ENCODE measurements at places on chromosomes 1 and 21. TPM values are rescaled to one million over a fixed set of nuclear protein-coding genes. Genes with fewer than 3 reads are reported as not detected.
A peak's percentile ranks its signal among the peaks of the same experiment; 100 is the strongest.

CFAP126 gene
- not detected for total RNA-seq

C1QB gene
- total RNA-seq = not detected

FALEC gene
- not detected for total RNA-seq

CLDN17 gene
- not detected for total RNA-seq

RIPPLY3 gene
- total RNA-seq = not detected

EIF4G3 gene
- total RNA-seq = 29.2 TPM

CHI3L1 gene
- total RNA-seq = 0.28 TPM

ARHGEF16 gene
- not detected for total RNA-seq

DNA sequence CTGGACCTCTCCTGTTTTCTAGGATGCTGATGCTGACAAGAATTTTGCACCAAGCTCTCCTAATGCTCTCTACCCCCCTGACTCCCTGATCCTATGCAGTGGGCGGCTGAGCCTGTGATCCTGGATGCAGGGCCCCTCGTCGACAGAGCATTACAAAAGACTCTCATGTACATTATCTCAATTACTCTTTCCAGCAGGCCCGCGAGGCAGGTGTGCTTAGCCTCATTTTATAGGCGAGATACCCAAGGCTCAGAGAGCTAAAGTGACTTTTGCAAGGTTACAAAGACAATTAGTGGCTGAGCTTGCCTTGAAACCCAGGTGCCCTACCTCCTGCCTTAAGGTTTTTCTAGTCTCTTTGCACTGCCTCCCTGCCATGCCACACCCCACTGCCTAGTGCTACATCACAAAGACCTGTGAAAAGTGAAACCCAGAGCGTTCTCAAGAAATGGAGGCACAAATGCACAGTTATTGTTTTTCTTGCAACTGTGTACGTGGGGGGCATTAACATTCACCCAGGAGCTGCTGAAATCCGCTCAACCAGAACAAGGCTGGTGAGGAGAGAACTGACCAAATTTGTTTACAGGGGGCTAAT, 10.0 kb upstream of the C8A start:
- H3K27ac ChIP-seq = no peak overlapping the region
- H3K4me3 ChIP-seq = no peak overlapping the region
- no peaks in the 10 kb centered on the region for H3K4me1 ChIP-seq
- no peaks in the 10 kb centered on the region for H3K27me3 ChIP-seq
- no peak for DNase-seq
- no peaks in the 10 kb centered on the region for H3K36me3 ChIP-seq

DNA sequence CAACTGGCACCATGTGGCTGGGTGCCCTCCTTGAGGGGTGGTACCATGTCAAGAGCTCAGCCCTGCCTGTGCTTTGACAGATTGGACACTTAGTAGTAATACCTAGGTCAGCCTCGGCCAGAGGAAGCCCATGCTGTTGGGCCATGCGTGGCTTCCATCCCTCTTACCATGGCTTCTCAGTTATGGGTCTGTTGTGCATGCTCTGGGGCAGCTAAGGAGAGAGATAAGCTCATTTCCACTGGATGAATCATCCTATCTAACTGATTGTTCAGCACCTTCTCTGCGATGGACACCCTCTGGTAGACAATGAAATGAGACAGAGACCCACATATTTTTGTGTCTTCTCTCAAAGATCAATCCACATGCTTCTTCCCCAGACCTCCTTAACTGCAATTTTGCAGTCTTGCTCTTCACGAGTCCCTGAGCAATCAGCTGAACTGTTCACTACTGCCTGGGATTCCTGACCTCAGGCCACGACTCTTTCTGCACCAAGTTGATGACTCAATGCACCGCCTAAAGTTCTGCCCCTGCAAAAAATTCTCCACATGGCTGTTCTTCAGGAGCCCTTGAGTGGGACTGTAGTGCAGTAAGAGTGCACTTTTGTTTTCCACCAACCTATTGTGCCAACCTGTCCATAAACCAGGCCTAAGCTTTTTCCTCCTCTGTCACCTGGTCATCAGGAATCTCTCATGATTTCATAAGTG, 6.9 kb upstream of the TRIM62 start:
- peaks cover 5% of the 10 kb centered on the region for H3K4me1 ChIP-seq
- peak; percentile 42 for DNase-seq
- no peak overlapping the region for H3K27ac ChIP-seq

DNA sequence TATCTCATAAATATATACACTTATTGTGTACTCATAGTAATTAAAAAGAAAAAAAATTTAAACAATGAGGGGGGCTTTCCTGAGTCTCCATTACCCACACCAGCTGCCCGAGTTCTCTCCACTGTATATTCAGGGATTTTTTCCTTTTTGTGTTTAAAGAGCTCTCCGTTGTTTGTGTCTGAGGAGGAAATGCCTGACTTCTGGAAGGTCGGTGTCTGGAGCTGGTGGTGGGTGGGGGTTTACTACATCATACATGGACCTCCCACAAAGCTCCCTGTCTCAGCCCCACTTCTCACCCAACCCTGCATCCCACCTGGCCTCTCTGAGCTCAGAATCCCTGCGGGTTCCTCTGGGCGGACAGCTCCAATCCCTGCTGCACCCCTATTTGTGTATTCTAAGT, 64.1 kb upstream of the ETV3 start:
- no peaks in the 10 kb centered on the region for H3K4me1 ChIP-seq
- no peak overlapping the region for H3K4me3 ChIP-seq
- DNase-seq = no peak
- H3K36me3 ChIP-seq = no peaks in the 10 kb centered on the region
- peaks cover 8% of the 10 kb centered on the region for H3K27me3 ChIP-seq
- no peak overlapping the region for H3K27ac ChIP-seq

DNA sequence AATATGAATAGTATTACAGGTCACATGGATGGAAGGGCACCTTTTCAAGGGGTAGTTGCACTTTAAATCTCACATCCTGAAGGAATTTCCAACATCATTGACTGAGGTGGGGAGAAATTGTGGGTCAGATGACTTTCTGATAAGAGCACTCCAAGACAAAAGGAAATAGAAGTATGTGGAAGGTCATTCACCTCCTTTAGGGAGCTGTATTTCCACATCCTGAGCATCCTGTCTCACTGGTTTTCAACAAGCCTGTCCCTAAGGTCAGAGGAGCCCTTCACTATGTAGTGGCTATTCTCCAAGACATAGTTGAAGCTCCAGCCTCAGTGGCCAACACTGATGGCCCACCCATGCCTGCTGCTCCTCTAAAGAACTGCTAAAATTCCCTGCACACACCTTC, 76.5 kb downstream of the ATP1A1 start:
- no peak overlapping the region for H3K27ac ChIP-seq
- H3K4me3 ChIP-seq = no peak overlapping the region
- no peaks in the 10 kb centered on the region for H3K4me1 ChIP-seq
- H3K36me3 ChIP-seq = no peaks in the 10 kb centered on the region
- DNase-seq = no peak
- peaks cover 12% of the 10 kb centered on the region for H3K27me3 ChIP-seq

- H3K27ac ChIP-seq = no peak overlapping the region
- H3K36me3 ChIP-seq = no peaks in the 10 kb centered on the region
- H3K4me3 ChIP-seq = no peak overlapping the region
Observed at GRCh38 chr1:77014073-77014788, 147.0 kb downstream of the ST6GALNAC5 start.

- no peak for DNase-seq
- H3K36me3 ChIP-seq = no peaks in the 10 kb centered on the region
- 0 out of 2 replicates have a peak, but pooled peaks cover 2% of the 10 kb centered on the region for H3K4me1 ChIP-seq
Observed at GRCh38 chr1:10019561-10019960, 13.2 kb upstream of the UBE4B start.

- H3K4me1 ChIP-seq = no peaks in the 10 kb centered on the region
- DNase-seq = peak; percentile 49
- H3K36me3 ChIP-seq = no peaks in the 10 kb centered on the region
- no peaks in the 10 kb centered on the region for H3K27me3 ChIP-seq
- no peak overlapping the region for H3K27ac ChIP-seq
Observed at GRCh38 chr1:221921936-221922335, 180.0 kb upstream of the DUSP10 start.

- H3K36me3 ChIP-seq = no peaks in the 10 kb centered on the region
- H3K27ac ChIP-seq = no peak overlapping the region
- H3K4me1 ChIP-seq = peaks cover 4% of the 10 kb centered on the region
- peaks cover 2% of the 10 kb centered on the region for H3K27me3 ChIP-seq
Observed at GRCh38 chr1:53582211-53583020, 123.2 kb downstream of the DMRTB1 start.

GRCh38 chr21:31358158-31358557, 14.1 kb upstream of the TIAM1 start:
- no peak overlapping the region for H3K27ac ChIP-seq
- DNase-seq = no peak

DNA sequence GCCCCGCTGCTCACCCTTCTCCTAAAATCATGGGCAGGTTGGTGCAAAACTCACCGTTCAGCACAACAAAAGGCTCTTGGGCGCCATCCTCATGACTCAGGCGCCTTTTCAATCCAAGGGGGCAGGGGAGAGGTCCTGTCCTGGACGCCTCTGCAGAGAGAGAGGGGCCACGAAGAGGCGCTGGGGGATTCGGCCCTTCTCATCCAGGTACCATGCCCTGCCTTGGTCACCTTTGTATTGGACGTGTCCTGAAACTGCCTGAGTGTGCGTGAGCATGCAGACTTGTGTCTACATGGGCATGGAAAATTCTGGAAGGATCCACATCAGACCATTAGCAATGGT, 53.5 kb downstream of the SLC37A1 start:
- H3K27me3 ChIP-seq = peaks cover 11% of the 10 kb centered on the region
- H3K36me3 ChIP-seq = no peaks in the 10 kb centered on the region
- no peak overlapping the region for H3K4me3 ChIP-seq
- no peak for DNase-seq
- no peaks in the 10 kb centered on the region for H3K4me1 ChIP-seq

GRCh38 chr1:147581459-147581858, 40.2 kb downstream of the BCL9 start:
- 0 out of 2 replicates have a peak, but pooled peaks cover 1% of the 10 kb centered on the region for H3K27me3 ChIP-seq
- peaks cover 6% of the 10 kb centered on the region for H3K4me1 ChIP-seq
- H3K36me3 ChIP-seq = no peaks in the 10 kb centered on the region
- no peak overlapping the region for H3K4me3 ChIP-seq
- no peak for DNase-seq

GRCh38 chr1:157047062-157047410, 1.5 kb upstream of the ARHGEF11 start:
- no peak overlapping the region for H3K27ac ChIP-seq
- H3K27me3 ChIP-seq = peaks cover 12% of the 10 kb centered on the region
- no peak for DNase-seq
- H3K36me3 ChIP-seq = no peaks in the 10 kb centered on the region
- peaks cover 10% of the 10 kb centered on the region for H3K4me1 ChIP-seq

DNA sequence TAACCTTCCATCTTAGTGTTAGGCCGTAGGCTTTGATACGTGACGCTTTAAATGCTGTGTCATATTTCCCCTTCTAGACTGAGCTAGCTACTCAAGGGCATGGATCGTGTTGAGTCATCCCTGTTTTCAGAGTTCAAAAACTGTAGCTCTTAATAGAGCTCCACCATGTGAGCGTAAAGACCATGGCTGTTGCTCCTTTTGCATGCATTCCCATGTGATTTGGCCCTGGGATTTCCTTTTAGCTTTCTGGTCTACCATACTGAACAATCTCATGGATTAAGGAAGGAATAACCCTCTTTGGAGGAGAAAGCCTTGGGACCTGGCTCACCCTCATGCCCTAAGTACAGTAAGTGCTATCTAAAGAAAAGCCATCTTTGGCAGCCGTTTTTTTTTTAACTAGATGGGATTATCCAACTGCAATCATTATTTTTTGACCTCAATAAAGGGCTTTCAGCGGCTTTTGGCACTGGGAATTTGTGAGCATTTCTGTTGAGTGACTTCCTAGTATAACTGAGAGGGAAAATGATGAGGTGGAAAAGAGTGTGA, 76.6 kb downstream of the PLPP3 start:
- H3K36me3 ChIP-seq = peaks cover 75% of the 10 kb centered on the region
- no peak overlapping the region for H3K4me3 ChIP-seq
- no peaks in the 10 kb centered on the region for H3K27me3 ChIP-seq
- peaks cover 5% of the 10 kb centered on the region for H3K4me1 ChIP-seq

DNA sequence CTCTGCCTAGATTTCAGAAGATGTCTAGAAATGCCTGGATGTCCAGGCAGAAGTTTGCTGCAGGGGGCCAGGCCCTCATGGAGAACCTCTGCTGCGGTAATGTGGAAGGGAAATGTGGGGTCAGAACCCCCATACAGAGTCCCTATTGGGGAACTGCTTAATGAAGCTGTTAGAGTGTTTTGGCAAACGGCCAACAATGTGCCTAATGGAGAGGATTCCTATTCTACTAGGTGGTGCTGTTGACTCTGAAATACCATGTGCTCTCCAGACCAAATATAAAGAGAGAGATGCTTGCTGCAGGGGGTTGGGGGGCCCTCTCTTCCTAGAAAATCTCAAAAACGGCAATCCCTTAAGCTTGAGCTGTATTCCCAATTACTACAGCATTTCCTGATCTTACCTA, 57.1 kb upstream of the DR1 start:
- no peak overlapping the region for H3K27ac ChIP-seq
- no peaks in the 10 kb centered on the region for H3K4me1 ChIP-seq
- DNase-seq = no peak
- no peak overlapping the region for H3K4me3 ChIP-seq
- no peaks in the 10 kb centered on the region for H3K27me3 ChIP-seq

- no peaks in the 10 kb centered on the region for H3K27me3 ChIP-seq
- H3K4me1 ChIP-seq = peaks cover 12% of the 10 kb centered on the region
- DNase-seq = no peak
- H3K4me3 ChIP-seq = no peak overlapping the region
- no peak overlapping the region for H3K27ac ChIP-seq
Observed at GRCh38 chr1:184023171-184023570, 14.4 kb downstream of the COLGALT2 start.

DNA sequence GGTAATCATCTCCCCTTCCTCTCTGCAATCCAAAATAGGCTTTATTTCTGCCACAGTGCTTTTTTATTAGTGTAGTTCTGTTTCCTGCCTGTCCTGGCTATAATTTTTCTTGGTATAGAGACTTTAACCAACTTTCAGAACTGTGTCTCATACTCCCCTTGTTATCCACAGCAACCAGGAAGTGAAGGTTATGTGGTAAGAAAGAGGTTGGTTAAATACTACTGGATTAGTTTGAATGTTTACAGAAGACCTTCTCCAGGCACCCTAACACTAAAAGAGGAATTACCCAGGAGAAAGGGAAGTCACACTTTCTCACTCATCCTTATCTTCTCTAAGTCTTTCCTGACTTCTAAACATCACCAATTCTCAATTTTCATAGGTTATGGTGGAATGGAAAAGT, 17.8 kb upstream of the TNFSF4 start:
- no peaks in the 10 kb centered on the region for H3K36me3 ChIP-seq
- no peak overlapping the region for H3K4me3 ChIP-seq
- H3K4me1 ChIP-seq = no peaks in the 10 kb centered on the region
- no peak overlapping the region for H3K27ac ChIP-seq
- H3K27me3 ChIP-seq = no peaks in the 10 kb centered on the region

GRCh38 chr1:86621286-86621685, 74.4 kb downstream of the CLCA4 start:
- H3K36me3 ChIP-seq = no peaks in the 10 kb centered on the region
- no peak overlapping the region for H3K4me3 ChIP-seq
- H3K27me3 ChIP-seq = peaks cover 3% of the 10 kb centered on the region
- DNase-seq = no peak
- no peaks in the 10 kb centered on the region for H3K4me1 ChIP-seq

GRCh38 chr21:20943561-20943997, 54.6 kb upstream of the NCAM2 start:
- H3K36me3 ChIP-seq = no peaks in the 10 kb centered on the region
- H3K4me3 ChIP-seq = no peak overlapping the region
- DNase-seq = no peak

GRCh38 chr1:154975409-154976059, 1.1 kb downstream of the CKS1B start:
- peak overlapping the region; percentile 57 for H3K4me3 ChIP-seq
- H3K27me3 ChIP-seq = no peaks in the 10 kb centered on the region
- peaks cover 11% of the 10 kb centered on the region for H3K4me1 ChIP-seq
- H3K36me3 ChIP-seq = no peaks in the 10 kb centered on the region
- H3K27ac ChIP-seq = peak overlapping the region; percentile 80

- DNase-seq = no peak
- H3K27me3 ChIP-seq = no peaks in the 10 kb centered on the region
- no peaks in the 10 kb centered on the region for H3K4me1 ChIP-seq
- H3K36me3 ChIP-seq = no peaks in the 10 kb centered on the region
Observed at GRCh38 chr1:220575718-220576497, 48.0 kb downstream of the MARK1 start.
